T-helper 2 cell (primary cell): ENCODE measurements at places on chromosomes 12 and 14.
A peak's percentile ranks its signal among the peaks of the same experiment; 100 is the strongest.

GRCh38 chr12:97685360-97685759 lies 222.8 kb downstream of the RMST start:
- DNase-seq = no peak

DNA sequence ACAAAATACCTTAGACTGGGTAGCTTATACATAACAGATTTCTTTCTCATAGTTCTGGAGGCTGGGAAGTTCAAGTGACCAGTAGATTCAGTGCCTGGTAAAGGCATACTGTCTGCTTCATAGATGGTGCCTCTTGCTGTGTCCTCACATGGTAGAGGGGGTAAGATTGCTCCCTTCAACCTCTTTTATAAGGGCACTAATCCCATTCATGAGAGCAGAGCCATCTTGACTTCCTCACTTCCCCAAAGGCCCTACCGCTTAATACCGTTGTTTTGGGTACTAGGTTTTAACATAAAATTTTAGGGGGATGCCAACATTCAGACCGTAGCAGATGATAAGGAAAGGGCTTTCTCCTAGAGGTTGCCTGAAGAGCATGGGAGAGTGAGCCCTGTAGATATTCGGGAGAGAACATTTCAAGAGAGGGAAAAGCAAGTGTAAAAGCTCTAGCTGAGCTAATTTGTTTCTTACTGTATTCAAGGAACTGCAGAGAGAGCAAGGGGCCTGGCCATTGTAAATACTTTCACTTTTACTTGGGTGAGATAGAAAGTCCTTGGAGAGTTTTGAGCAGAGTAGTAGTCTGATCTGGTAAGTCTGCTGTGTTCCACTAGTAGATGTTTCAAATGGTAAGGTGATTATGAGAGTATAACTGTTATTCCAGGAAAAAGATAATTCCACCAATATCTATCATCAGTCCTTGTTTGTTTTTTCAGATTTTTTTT lies 27.3 kb downstream of the FRS2 start:
- no peak for DNase-seq

DNA sequence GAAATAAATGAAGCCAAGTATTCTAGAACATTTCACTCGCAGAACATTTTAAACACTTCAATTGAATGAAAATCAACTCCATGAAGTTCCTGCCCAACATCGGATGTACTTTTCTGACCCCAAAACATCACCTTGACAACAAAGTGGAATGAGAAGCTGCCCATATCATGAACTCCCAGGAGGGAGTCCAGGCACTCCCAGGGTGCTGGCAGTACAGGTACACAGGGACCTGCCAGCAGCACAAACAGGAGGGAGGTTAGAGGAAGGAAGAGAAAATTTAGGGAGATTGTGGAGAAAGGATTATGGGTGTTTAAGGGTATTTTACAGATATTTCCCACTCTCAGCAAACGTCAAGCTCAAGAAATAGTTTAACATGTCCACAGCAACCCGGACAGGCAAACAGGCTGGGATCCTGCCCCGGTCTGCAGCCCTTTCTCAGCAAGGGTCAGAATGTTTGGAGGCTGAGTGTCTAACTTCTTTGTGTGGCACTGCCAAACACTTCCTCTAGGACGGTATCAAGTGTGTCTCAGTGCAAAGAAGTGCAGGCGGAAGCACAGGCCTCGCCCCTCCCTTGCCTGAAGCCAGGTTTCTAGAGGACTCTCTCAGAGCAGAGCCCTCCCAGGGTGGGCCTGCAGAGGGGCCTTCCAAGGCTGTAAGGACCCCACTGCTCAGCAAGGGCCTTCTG lies 72.2 kb downstream of the SETD3 start:
- no peak for DNase-seq

DNA sequence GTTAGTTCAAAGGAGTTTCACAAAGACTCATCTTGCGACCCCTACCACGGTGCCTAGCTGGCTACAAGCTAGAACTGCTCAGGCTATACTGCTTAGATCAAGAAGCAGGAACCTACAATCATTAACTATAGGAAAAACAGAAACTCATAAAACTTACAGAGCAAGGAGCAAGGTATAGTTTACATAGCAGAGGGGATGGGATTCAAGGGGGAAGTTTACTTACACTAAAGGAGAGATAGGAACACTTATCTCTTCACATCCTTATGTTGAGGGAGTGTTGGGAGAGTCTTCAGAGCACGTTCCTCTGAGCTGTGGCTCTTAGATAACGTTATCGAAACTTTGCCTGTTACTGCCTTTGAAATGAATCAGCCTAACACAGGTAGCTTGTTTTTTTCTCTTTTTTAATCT lies 58.1 kb downstream of the FSCB start:
- DNase-seq = no peak

GRCh38 chr14:67618617-67619063 lies 1.1 kb upstream of the ARG2 start:
- no peak for DNase-seq

DNA sequence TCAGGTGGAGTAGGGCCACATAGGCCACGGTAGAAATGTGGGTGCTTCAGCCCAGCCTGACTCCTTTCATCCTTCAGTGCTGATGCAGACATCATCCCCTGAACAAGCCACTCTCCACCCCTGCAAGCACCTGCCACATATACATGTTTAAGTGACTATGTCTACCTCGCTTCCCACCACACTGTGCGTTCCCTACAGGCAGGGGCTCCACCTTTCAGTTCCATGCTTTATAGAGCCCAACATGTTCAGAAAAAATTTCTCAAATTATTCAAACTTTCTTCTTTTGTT lies 11.6 kb downstream of the SLC7A7 start:
- DNase-seq = no peak

DNA sequence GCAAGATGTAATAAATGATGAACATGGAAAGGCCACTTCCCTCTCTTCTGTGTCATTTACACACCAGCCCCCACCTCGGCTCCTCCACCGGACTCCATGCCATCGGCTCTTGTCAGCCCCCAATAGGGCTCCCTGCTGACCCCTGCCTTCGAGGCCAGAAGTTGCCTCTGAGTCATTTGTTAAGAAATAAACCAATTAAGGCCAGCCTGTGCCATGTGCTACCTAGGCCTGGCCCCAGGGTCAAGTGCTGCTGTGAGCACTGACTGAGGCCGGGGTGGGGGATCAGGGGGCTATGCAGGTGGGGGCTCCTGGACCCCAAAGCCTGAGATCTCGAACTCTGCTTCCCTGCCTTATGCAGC lies 53.2 kb downstream of the TESC start:
- no peak for DNase-seq

GRCh38 chr12:43912859-43913258 lies 77.0 kb downstream of the TMEM117 start:
- DNase-seq = no peak

DNA sequence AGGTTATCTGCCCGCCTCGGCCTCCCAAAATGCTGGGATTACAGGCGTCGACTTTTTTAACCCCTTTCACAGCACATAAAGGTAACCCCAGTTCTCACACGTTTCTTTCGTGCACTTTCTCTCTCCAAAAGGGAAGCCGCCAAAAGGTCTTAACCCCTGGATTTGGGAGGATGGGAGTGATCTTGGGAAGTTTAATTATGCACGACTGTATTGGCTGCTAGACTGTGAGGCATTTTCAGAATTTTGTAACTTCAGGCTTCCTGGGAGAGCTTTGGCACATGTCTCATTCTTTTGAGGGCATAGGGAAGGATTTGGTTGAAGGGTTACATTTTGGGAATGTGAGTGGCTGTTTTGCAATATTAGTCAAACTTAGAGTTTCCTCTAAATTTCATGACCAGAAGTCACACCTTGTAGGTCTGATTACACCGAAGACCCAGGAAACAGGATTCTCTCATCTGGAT lies 1.4 kb upstream of the SMARCC2 start:
- DNase-seq = no peak

DNA sequence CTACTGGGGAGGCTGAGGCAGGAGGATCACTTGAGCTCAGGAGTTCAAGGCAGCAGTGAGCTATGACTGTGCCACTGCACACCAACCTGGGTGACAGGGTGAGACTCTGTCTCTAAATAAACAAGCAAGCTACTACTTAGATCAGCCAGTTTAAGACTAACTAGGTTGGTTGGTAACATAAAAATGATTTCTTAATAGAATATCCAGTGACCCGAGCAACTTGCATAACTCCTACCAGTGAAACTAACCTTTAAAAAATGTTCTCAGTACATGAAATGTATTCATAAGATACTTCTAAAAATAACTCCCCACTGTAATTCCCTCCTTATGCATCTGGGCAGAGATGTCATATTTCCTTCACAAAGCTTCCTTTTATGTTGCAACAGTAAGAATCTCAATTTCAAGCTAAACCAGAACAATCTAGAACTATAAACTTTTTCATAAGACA lies 15.9 kb downstream of the TAOK3 start:
- DNase-seq = no peak

DNA sequence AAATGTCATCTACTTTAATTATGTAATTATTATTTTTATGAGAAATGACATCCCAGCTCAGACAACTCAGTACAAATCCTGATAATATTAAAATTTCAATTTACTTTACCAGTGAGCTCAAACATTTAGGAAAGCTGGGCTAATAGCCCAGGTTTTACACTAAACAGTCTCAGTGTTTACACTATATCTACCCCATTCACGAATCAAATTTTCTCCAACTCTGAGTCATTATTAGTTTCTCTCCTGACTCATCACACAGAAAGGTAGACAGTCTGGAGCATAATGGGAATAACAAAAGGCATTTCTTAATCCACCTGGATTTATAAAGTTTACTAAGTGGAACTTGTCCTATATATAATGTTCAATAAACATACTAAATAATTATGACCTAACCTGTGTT lies 5.7 kb downstream of the PAWR start:
- no peak for DNase-seq

GRCh38 chr12:84874125-84874824 lies 38.3 kb downstream of the SLC6A15 start:
- DNase-seq = peak; percentile 0

DNA sequence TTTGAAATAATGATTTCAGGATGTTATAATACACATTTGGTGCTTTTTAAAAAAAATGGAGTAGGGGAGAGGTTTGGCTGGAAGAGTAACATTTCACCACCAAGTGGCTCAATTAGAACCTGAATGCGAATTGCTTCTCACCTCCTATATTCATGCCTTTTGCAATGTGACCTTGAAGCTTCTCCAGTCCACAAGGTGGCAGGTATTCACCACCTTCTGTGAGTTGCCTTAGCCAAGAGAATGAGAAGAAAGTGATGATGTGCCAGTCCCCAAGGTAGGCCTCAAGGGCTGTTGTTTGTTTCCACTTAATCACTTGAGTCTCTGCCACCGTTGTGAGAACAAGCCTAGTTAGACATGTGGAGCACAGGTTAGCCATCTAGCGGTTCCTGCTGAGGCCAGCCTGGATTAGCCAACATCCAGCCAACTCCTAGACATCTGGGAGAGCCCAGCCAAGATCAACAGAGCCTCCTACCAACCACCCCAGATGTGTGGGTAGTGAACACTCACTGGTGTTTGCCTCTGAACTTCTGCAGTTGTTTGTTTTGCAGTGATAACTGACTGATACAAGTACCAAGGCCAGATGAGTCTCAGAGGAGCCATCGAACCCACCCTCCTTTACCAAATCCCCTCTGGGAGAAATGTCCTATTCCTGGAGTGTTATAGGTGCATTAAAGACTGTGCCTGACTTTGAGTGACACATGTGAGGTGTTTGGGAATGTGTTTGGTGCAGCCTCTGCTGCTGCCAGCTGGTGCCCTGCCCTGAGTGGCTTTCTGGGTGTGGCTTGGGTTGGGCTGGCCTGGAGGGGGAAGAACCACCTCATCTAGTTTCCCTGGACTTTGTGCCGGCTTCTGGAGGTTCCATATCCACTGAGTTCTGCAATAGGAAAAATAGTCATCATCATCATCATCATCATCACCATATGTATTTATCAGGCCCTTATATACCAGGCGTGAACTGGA lies 132.5 kb upstream of the RFLNA start:
- peak; percentile 20 for DNase-seq

- no peak for DNase-seq
Measured at GRCh38 chr12:41683513-41684240, 461.0 kb downstream of the GXYLT1 start.

DNA sequence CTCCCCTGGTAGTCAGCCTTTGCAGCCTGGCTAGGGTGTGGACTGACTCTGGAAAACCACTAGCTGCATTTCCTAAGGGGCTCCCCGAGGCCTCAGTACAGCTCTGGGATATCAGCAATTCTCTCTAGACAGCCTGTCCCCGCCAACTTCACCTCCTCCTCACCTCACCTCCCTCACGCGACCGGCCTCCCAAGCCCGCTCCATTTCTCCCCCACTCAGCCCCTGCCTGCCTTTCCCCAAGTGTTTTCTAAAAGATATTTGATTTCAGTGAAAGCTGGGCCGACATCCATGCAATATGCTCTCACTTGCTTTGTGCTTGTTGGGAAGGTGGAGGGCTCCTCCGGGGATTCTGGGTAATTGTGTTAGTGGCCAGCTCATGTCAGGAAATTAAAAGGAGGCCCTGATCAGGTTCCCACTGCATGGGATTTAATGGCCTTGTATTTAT lies 91.8 kb downstream of the ESRRB start:
- no peak for DNase-seq

DNA sequence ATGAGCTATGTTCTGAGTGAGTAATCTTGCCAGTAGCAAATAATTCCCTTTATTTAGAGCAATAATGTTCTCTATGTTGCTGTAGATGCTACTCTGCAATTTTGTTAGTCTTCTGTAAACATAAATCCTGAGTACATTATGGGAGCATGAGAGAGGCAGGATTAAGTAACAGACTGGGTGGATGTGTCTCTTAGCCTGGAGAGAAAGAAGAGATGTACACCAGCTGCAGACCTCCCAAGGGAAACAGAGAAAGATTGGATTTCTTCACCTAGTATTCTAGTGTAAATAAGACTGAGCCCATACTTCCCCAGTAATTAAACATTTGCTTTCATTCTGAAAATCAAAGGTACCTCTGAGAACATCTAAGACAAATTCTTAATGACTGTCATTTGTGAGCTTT lies 564.0 kb downstream of the TRHDE start:
- DNase-seq = no peak

DNA sequence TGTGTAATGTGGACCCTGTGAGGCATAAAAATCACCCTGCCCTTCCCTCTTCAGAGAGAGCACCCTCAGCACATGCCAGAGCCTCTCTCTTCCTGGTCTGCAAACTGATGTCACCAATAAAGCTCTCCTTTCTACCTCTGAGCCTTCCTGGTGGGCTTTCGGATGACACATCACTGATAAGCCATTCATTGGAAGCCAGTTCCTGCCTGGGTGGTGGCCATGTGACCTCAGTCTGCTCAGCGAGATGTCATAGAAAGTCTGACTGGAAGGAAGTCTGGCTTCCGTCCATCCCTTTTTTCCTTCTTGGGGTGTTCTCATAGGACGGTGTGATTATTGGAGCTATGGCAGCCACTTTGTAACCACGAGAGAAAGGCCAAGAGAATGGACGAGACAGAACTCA lies 95.7 kb downstream of the PIWIL1 start:
- no peak for DNase-seq

DNA sequence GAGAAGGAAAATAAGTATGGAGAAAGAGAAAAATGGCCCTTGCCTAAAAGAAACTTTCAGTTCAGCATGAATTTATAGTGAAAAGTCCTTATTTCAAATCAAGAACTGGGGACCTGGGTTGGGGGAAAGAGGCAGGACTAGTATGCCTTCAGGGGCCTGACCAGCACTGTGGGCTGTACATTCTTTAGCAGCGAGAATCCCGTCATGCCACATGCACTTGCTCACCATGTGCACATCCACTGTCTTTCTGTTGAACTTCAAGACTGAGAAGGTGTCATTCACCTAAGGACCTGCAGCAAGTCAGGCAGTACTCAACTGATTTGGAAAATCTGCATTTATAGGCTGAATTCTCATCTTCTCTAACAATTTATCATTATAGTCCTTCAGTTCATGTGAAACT lies 50.2 kb downstream of the RAB35 start:
- DNase-seq = no peak
